ENCODE measurements at places on chromosomes 12 and 14. TPM values are rescaled to one million over a fixed set of nuclear protein-coding genes. Genes with fewer than 3 reads are reported as not detected.

- DNase-seq = no peak
Observed at GRCh38 chr14:22097586-22098292, 424.1 kb upstream of the OR4E1 start.

DNA sequence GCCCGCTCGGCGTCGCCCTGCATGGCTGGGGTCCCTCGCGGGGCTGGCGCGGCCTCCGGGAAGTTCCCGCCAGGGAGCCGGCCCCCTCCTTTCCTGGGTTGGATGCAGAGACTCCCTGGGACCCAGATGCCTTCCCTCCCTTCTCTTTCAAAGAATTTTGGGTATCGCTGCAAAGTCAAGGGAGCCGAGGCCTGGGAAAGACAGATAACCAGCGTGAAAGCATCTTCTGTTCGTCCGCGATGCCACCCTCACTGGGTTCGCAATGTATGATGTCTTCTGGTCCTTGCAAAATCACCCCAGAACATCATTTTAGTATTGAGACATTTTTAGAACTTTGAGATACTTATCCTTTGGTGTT is 451 bp downstream of the IRAK3 start:
- DNase-seq = no peak

- no peak for DNase-seq
Observed at GRCh38 chr14:101064121-101064661, 160.7 kb upstream of the RTL1 start.

- DNase-seq = no peak
Observed at GRCh38 chr14:66758031-66758613, 250.2 kb downstream of the GPHN start.

GRCh38 chr12:53735-54730 is 12.5 kb upstream of the IQSEC3 start:
- no peak for DNase-seq

DNA sequence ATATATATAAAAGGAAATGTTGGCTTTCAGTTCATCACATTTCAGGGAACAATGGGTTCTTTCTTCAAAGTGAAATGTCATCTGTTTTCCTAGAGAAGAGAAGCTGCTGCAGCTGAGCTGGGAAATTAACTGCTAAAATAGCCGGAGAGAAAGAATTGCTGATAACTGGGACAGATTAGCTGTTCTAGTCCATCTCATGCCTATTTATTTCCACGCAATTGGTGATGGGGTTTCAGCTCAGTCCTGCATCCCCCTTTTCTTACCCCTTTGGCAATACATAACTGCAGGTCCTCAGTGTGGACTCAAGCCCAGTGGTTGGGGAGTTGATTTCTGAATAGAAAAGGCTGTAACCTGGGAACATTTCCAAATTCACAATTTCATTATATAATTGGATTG is 436.9 kb upstream of the TMEM132C start:
- DNase-seq = no peak

GRCh38 chr12:116656306-116656705 is 81.6 kb downstream of the SPRING1 start:
- DNase-seq = no peak

GRCh38 chr12:49705479-49706134 is 1.6 kb downstream of the FMNL3 start:
- peak; percentile 57 for DNase-seq

DNA sequence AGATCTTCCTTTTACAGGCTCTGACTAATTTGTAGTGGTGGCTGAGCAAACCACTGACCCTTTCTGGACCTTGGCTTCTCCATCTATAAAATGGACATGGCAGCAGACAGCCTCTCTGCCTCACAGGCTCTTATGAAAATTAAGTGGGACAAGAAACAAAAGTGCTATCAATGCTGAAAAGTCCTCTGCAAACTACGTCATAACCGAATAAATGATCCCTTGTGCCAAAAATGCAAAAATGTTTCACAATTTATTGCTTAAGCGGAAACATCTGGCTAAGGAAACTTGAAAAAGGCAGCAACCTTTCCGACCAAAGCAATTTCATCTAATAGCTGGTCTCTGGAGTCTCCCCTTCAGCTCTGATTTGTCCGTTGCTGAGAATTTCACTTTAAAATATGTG is 108.5 kb upstream of the PLXNC1 start:
- peak; percentile 75 for DNase-seq

- no peak for DNase-seq
Observed at GRCh38 chr14:106875503-106875902, 1349.1 kb downstream of the TMEM121 start.

GRCh38 chr14:22383515-22384166 is 205.4 kb downstream of the DAD1 start:
- DNase-seq = no peak

DNA sequence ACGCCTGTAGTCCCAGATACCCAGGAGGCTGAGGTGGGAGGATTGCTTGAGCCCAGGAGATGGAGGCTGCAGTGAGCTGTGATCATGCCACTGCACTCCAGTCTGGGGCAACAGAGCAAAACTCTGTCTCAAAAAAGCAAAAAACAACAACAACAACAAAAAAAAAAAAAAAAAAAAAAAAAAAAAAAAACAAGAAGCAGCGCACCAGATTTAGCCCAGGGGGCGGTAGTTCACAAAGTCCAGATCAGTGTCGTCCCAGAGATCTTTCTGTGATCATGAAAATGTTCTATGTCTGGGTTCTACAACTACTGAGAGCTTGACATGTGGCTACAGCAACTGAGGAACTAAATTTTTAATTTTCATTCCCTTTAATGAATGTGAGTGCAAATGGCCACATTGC is 27.4 kb downstream of the OAS2 start:
- DNase-seq = peak; percentile 8

GRCh38 chr12:6345319-6346091 is 3.6 kb upstream of the TNFRSF1A start:
- peak; percentile 96 for DNase-seq

The KLRC1 gene
- total RNA-seq = not detected

The BBS10 gene
- 13.8 TPM for total RNA-seq

The DIO3 gene
- total RNA-seq = not detected

The MYH6 gene
- total RNA-seq = not detected

The LRRC9 gene
- under 0.01 TPM for total RNA-seq

The SLCO1B1 gene
- not detected for total RNA-seq

The ETNK1 gene
- 70.8 TPM for total RNA-seq

All from fibroblast of villous mesenchyme (primary cell).